Astrocyte (in vitro differentiated cells and primary cell): ENCODE measurements at places on chromosomes 6 and 20. TPM values are rescaled to one million over a fixed set of nuclear protein-coding genes. Genes with fewer than 3 reads are reported as not detected.

DNA sequence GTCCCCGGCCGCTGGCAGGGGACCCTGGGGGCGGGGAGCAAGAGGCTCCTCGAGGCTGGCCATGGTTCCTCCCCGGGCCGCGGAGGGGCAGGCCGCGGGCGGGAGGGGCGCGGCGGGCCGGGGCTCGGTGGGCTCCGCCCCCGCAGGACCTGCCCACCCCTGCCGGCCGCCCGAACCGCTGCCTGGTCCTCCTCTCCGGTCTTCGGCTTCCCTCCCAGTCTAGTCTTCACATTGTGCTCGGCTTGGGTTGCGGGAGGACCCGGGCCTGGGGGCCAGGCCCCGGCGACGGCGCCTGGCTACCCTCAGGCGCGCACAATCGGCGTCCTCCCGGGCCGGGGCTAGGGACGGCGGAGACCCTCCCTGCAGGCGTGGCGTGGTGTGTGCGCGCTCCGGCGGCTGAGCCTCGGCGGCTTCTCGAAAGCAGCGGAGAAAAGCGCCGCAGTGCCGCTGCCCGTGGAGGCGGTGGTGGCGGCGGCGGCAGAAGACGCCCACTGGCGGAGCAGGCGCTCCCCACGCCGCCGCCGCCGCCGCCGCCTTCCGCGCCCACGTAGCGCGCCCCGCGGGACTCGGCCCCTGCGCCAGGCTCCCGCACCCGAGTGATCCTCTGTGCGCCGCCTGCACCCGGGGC is at the start of gene PDE10A:
Gene PDE10A (minus strand): TSS at position 493 of the 628 bp plus-strand sequence. CDS start 430 bp downstream, at position 63.
- no peak for DNase-seq

GRCh38 chr6:106411056-106411455 is 50.5 kb downstream of the CRYBG1 start:
- no peak for DNase-seq

DNA sequence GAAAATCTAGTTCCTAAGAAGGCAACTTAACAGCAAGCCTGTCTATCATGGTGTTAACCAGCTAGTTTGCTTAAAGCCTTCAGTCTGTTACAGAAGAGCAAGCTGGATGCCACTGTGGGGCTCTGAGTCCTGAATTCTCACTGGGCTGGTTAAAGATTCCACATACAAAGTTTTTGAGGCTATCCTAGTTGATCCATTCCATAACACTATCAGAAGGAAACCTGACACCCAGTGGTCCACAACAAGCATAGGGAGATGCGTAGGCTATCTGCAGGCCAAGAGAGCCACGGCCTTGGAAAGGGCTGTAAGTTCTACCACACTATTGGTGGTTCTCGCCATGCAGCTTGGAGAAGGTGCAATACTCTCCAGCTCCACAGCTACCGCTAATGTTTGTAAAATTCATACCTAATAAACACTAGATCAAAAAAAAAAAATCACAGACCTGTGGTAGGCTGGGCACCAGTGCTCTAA is 420 bp upstream of the MCCD1 start:
- no peak for DNase-seq

DNA sequence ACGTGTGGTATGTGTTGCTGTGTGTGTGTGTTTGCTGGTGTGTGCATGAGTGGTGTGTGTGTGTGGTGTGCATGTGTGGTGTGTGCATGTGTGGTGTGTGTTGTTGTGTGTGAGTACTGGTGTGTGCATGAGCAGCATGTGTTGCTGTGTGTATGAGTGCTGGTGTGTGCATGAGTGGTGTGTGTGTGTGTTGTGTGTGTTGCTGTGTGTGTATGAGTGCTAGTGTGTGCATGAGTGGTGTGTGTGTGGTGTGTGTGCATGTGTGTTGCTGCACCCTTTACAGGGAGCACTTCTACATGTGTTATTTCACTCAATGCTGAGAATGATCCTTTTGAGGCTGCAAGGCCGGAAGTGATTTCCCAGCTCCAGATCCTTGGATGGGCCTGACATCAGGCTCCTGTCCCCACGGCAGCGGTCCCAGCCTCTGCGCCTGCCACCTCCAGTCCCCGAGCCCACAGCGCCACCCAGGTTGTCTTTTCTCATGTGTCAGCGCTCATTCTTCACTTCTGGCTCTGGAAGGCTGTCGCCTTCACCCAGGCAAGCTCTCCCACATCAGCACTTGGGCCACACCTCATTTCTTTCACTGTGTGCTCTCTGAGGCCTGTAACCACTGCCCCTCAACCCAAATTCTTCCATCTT is 2.6 kb downstream of the NPEPL1 start:
- DNase-seq, result no peak

- no peak for DNase-seq
Measured at GRCh38 chr20:61449916-61450315, 197.9 kb downstream of the CDH4 start.

GRCh38 chr6:90216072-90216977 is 80.3 kb downstream of the BACH2 start:
- peak; percentile 84 for DNase-seq

GRCh38 chr20:52484438-52484837 is 292.9 kb upstream of the ZFP64 start:
- peak; percentile 87 for DNase-seq

GRCh38 chr6:121666814-121667213 is 231.4 kb downstream of the GJA1 start:
- peak; percentile 85 for DNase-seq

Gene KCNK16
- total RNA-seq, result not detected in 2 replicates

DNA sequence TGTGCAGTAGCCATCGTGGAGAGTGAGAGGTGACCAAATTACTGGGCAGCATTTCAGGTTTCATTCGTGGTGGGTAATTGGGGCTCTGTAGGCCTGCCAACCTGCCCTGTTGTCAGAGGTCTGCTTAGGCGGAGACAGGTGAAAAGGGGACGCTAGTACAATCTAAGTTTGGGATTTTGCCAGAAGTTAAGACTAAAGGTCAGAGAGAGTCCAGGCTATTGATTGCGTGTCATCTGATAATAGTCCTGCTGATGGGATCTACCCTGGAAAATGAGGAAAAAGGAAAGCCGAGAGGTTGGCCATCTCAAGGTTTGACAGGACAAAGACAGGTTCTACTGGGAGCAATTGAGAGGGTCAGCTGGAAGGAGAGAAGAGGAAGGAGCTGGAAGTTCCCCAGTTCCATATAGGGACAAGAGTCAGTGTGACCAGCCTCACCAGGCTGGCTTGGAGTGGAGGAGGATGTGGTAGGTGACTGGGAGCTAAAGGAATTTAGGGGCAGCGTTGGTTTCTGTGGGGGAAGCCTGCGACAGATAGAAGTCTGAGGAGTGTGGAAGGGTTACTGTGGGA is 10.9 kb downstream of the ARFGEF2 start:
- DNase-seq, result peak; percentile 43
